T47D (cell line): ENCODE measurements at places on chromosomes 7 and 10.

DNA sequence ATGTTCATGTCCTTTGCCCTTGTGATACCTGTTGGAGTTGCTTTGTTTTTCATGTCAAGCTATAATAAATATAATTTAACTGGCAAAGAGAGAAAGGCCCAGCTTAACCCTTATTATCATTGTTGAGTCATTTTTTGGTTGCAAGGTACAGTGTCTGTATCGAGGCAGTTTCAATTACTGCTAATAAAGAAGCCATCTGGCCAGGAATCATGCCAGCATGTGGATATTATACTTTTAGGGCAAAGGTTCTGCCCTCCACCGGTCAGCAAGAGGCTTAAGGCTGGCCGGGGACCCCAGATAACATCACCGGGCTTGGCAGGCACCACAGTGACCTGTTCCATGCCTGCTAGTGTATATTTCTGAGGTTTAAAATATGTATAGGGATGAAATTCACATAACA lies 9.0 kb upstream of the CYP3A4 start:
- DNase-seq, result no peak

DNA sequence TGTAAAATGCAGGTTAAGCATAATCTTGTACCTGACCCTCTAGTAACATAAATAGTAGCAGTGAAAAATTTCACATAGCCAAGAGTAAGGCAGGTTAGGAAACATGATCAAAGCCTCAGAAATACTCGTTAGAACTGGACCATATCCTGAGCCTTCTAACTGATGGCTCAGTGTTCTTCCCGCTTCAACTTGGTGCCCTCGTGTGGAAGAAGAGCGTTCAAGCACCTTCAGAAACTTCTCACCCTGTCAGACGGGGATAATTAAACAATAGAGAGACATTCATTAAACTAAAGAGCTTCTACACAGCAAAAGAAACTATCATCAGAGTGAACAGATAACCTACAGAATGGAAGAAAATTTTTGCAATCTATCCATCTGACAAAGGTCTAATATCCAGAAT lies 124.5 kb downstream of the MYOF start:
- DNase-seq, result peak; percentile 70

GRCh38 chr7:30612658-30613265 lies 18.1 kb downstream of the GARS1 start:
- DNase-seq, result no peak

DNA sequence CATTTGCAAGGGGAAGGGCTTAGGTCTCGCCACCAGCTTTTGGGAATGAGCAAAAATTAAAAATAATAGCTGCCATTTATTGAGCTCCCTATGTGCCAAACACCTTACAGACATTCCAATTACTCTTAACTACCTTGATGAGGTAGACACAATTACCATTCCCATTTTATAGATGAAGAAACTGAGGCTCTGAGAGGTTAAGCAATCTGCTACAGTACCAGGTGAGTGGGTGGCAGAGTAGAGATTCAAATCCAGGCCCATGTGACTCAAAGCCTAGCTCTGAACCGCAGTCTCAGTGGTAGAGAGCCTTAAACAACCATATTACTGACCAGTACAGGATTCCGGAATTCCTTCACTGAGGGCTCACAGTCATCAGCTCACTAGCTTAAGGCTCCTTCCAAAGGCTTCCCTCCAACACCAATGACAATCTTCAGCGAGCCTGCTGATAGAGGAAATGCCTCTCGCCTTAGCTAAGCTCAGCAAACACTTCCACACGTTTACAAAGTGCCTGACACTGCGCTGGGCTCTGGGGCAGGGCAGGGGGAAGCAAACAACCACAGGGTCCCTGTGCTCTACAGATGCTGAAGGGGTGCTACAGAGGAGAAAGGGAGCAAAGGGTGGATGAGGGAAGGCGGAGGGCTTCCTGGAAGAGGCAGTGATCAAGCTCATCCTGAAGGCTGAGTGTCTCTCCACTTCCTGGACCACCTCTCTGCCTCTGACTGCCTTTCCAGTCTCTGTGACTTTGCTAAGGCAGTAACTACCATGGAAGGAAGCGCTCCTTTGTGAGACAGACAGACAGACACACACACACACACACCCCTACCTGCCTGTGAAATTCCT lies 7.4 kb downstream of the LRRC20 start:
- DNase-seq, result no peak

DNA sequence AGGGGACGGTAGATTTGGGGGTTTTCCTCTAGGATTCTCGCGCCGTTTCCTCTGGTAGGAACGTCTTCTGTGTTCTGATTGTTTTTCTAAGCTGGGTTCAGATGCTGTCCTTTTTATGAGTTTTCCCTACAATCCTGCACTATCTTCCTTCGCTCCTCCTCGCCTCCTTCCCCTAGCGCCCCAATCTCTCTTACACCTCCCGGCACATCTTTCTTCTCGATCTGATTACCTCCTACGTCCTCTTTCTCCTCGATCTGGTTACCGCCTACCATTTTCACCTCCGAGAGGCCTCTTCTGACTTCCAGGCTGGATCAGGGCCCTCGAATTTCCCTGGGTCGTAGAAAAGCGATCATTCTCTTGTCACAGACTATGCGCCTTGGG lies 413 bp downstream of the BUD31 start:
- no peak for DNase-seq

DNA sequence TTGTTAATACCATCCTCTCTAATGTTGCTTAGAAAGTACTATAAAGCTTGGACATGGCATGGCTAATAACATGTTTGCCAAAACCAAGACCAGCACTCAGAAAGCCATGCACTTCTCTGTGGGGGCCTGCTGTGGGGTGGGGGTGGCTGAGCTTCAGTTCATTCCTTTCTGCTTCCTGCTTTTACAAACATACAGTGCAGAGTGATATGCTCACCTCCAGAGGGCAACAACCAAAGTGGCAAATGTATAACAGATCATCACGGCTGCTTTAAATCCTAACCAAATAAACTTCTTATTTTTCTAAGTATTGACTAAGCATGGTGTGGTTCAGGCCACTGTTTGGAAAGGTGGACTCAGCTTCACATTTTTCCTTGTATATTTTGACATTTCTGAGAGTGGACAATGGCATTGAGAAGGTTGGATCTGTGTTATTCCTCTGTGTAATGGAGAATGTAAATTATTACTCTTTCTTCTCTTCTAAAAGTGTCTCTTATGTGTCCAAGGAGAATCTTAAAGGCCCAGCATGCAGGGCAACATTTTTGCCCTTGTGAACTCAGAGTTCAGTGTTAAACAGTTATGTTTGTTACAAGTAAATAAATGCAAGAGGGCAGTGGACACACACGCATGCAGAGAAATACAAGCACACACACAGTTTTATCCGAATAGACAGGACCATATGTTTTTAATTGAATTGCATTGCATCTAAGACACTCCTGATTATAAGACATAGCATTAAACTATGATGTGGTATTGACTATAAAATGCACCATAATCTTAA lies 186.1 kb downstream of the HERPUD2 start:
- no peak for DNase-seq

DNA sequence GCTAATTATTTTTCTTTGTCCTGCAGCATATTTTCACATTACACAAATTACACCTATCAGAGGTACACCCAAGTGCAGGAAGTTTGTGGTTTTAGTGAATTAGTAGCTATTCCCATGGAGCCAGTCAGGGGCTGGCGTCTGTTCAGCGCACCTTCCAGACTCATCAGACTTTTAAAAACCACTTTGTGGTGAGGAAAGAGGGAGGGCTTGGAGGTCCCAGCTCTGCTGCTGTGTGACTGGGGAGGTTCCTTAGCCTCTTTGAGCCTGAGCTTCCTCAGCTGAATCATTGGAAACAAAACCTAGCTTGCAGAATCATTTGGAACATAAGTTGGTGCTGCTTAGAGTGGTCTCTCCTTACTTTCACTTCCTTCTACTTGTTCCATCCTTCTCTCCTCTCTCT lies 175.4 kb downstream of the SORCS3 start:
- no peak for DNase-seq

GRCh38 chr7:55977831-55978230 lies 13.4 kb downstream of the NIPSNAP2 start:
- peak; percentile 48 for DNase-seq

- DNase-seq, result no peak
Measured at GRCh38 chr7:30831227-30831626, 60.0 kb downstream of the MINDY4 start.

- DNase-seq, result no peak
Measured at GRCh38 chr10:79126351-79127080, 57.8 kb downstream of the ZMIZ1 start.

DNA sequence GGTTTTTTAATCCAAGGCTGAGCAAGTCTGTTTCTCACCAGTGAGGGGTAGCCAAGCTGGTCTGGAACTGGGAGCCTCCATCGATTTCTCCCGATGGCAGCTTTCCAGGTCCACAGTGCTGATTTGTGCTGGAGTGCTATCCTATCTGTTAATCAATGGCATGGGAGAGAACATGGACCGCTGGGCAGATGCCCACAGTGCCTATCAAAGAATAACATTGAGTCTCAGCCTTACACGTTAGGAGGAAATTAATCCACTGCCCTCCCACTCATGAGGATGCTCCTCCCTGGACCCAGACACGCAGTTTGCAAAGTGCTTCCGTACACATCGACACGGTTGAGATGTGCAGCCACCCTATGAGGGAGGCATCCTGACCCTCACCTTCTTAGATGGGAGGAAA lies 36.0 kb upstream of the CUX1 start:
- no peak for DNase-seq

GRCh38 chr7:5442757-5443305 lies 19.2 kb upstream of the TNRC18 start:
- no peak for DNase-seq

DNA sequence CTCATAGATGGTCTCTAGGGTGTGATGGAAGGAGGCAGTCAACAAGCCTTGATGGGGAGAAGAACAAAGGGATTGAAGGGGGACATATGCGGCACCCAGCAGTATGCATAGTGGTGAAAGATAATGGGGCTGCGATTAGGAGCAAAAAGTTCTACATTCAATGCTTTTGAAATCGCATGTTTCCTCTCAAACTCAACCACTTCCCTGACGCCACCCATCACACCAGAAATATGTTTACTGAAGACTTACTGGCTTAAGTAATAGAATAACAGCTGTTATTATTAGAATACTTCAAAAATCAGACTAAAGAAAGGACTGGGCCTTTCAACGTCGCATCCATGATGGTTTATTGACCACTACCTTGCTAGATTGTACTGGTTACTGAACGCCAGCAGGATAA lies 31.5 kb downstream of the MKRN1 start:
- no peak for DNase-seq

GRCh38 chr7:158024351-158024715 lies 563.3 kb downstream of the PTPRN2 start:
- DNase-seq, result no peak

GRCh38 chr7:140639366-140640053 lies 1.1 kb downstream of the DENND2A start:
- DNase-seq, result no peak

- no peak for DNase-seq
Measured at GRCh38 chr10:121063744-121064143, 212.6 kb downstream of the WDR11 start.

- DNase-seq, result peak; percentile 43
Measured at GRCh38 chr10:110456046-110456445, 41.7 kb upstream of the DUSP5 start.

- no peak for DNase-seq
Measured at GRCh38 chr7:146057958-146058357, 58.6 kb upstream of the CNTNAP2 start.

GRCh38 chr10:55404094-55404493 lies 603.1 kb upstream of the PCDH15 start:
- no peak for DNase-seq

DNA sequence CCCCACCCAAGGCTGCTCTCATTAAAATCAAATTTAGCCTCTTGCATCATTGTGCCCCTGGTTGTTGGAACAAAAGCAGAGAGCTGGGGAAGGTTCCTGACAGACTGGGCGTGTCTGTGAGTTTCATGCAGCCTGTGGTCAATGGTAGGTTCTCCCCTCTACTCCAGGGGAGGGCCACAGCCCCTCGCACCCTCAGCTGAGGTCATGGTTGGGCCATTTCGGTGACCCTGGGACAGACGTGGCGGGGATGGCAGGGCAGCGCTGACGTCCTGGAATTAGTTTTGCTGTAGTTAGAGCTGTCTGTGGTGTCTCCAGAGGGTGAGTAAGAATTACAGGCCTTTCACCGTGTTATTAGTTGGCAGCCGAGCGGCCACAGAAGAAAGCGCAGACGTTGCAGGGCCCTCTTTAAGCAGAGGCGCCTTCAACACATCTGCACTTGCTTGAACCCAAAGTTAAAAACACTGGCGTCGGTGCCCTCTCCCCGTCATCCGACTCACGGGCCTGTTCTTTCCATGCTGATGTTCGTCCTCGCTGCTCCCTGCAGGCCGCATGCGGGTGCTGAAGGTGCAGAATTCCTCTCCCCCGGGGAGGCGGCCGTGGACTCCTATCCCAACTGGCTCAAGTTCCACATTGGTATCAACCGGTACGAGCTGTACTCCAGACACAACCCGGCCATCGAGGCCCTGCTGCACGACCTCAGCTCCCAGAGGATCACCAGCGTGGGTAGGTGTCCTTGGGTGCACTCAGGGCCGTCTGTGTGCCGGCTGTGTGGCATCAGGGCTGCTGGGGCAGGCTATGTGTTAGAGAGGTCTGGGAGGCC lies 2.8 kb downstream of the FAM20C start:
- no peak for DNase-seq

DNA sequence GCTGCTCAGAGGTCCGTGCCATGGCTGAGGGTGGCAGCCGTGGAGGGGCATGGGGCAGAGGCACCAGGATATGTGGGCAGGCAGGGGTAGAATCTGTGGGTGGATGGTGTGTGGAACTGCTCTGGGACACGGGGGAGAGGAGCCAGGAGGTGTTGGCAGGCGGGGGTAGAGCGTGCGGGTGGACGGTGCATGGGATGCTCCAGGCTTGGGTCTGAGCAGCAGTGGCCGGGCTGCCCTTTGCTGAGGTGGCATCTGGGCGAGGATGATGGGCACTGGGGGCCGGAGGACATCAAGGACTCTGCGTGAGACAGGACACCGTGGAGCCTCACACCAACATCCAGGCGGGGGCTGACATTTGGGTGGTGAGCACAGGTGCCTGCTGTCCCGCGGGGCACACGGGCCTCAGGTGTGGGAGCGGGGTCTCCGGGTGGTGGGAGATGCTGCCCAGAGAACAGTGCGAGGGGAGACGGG lies 46.2 kb downstream of the JAKMIP3 start:
- no peak for DNase-seq

DNA sequence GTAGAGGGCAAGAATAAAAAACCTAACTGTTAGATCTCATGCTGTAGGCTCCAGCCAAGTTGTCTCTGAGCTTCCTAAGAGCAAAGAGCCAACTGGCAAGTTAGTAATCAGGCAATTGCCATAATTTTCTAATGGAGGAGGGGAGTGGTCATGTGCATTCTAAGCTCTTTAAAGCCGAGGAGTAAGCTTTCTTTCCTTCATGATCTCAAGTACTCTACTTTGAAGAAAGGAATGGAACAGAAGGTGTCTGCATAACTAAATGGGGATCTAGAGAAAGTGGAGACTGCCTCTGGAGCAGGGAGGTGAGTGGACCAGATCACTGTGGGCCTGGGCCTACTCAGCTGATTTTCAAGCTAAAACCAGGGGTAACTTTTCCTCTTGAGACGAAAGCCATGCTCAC lies 37.7 kb upstream of the TOMM7 start:
- DNase-seq, result no peak
